Right ventricle myocardium superior (tissue), 1 donor: ENCODE measurements at places on chromosomes 2 and 18. TPM values are rescaled to one million over a fixed set of nuclear protein-coding genes. Genes with fewer than 3 reads are reported as not detected.

The CLIP4 gene
- total RNA-seq: 25.6 TPM

The GRP gene
- not detected for total RNA-seq

The CFAP65 gene
- not detected for total RNA-seq

The FAM136A gene
- total RNA-seq: 23.3 TPM

The PLGLB2 gene
- 1.4 TPM for total RNA-seq

The FRZB gene
- total RNA-seq: 1.4 TPM

The CHRNG gene
- not detected for total RNA-seq

DNA sequence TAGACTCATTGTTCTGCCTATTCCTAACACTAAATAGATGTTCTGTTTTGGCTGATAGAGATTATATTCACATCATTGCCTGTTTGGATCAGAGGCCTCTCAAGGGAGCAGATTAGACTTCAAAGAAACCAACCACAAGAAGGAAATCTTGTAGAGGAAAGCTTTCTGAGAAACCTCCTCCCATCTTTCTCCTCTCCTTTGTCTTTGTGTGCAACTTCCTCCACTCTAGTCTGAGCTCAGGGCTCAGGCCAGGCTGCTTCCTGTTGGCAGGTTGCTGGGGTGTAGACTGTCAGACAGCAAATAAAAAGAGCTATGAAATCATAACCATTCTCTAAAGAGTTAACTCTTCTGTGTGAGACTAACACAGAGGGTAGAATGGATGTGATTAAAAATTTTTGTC, 113.0 kb downstream of the TGFA start:
- DNase-seq: no peak

- DNase-seq: no peak
Observed at GRCh38 chr18:26532367-26533340, 15.7 kb downstream of the KCTD1 start.

DNA sequence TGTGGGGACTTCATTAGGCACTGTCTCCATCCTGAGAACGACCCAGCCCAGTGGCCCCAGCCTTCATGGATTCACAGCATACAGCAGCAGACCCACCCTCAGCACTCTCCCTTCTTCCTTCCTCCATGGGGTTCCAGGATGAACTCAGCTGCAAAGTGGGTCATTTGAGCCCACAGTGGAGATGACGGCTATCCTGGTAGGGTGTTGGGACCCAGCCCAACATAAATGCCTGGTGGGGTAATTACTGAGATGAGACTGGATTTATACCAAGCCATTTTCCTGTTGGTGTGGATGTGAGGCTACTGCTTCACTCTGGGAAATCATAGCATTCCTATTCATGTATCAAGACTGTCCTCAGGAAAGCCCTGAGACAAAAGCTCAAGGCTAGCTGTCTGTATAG, 536.7 kb upstream of the TNP1 start:
- DNase-seq: no peak

GRCh38 chr2:191152482-191153240, 1.9 kb upstream of the STAT4 start:
- no peak for DNase-seq

- no peak for DNase-seq
Observed at GRCh38 chr2:73830871-73831401, 2.2 kb downstream of the STAMBP start.

DNA sequence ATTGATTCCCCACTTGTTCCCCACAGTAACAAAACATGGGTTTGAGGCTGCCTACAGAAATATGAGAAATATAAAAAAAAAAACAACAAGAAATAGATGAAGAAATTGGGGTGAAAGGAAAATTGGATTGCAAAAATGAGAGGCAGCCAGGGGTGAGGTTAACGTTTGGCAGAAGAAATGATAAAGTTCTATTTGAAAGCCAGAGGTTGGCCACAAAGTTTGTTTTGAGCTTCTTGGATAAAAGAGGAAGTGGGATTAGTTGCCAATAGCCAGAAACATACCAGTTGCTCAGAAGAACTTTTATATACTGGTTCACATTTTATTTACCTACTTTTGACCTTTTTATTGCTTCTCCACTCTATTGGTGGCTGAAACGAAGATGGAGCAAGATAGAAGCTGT, 67.5 kb downstream of the FASTKD2 start:
- no peak for DNase-seq

DNA sequence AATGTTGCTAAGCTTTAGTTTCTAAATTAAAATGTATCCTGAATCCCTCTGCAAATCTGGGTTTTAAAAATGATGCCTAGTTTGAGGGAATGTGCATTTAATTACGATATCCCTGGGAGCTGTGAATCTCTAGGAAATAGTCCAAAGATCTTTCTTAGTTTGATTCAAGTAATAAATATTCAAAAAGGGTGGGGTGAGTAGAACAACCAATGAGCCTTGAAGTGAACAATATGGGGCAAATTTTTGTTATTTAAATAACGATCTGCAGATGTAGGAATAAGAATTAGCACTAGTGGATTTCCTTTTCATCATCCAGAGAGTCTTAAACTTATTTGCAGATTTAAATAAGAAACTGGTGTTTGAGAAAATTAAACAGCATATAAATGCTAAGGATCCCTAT, 106.3 kb downstream of the ACVR1 start:
- no peak for DNase-seq

- DNase-seq: no peak
Observed at GRCh38 chr2:239028253-239028619, 180.4 kb downstream of the TWIST2 start.

- no peak for DNase-seq
Observed at GRCh38 chr2:30287857-30288513, 56.7 kb downstream of the LBH start.

DNA sequence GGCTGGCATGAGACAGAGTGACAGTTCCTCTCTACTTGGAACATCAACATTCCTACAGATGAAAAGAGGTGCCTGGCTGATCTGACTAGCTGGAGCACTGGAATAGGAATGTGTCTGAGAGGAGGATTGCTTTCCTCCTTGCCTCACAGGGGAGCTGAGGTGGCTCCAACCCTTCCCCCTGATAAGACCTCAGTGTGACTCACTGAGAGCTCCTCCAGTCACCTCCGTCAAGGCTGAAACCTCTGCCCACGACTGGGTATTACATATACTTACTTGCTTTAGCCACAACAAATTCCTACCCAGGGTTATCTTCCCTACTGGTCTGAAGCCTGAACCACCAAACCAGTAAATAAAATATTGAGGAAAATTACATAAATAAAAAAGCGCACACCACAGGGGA, 342.7 kb upstream of the REG3G start:
- DNase-seq: no peak

DNA sequence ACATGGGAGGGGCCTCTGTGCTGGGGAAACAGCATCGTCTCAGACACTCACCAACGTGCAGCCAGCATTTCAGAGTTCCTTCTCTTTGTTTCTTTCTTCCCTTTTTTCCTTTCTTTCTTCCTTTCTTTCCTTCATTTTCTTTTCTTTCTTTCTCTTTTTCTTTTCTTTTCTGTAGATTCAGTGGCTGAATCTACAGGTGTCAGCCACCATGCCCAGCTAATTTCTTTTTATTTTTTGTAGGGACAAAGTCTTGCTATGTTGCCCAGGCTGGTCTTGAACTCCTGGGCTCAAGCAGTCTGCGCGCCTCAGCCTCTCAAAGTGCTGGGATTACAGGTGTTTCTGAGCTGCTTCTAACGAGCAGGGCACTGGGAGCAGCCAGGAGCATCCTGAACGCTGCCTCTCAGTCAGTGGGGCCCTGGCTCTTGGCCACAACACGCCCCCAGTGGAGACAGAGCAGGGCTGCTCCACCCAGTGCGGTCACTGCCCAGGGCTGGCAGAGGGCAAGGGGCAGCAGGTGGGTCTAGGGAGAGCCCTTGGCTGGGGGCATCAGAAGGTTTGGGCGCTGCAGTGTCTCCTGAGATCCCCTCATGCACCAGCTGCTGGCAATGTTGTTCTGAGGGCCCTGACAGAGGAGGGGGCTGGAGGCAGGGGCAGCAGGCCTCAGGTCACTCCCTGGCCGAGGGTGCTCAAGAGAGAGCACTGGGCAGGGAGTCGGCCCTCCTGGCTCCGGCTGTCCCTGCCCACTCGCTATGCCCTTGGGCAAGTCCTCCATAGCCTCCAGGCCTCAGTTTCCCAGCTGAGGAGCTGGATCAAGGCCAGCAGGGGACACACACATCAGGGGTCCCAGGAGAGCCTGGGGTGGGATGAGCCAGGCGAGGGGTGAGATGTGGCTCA, 4.7 kb upstream of the KLHL30 start:
- peak; percentile 32 for DNase-seq

DNA sequence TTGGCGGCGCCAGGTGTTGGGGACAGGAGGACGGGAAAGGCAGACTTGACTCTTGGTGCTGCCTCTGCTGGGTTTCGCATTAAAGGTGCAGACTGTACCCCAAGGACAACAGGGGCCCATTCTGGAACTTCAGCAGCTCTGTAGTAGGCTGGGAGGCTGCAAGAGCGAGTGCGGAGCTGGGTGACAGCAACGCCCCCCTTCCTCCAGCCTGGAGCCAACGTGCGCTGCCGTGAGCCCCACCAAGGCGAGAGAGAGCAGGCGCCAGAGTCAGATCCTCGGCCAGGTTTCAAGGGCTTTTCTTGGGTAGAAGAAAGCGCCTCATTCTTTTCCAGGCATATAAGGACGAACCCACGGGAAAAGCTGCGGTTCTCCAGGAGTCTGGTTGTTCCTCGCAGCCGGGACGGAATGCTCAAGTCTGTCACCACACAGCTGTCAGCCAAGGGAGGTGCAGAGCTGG, 1.9 kb downstream of the DOK6 start:
- no peak for DNase-seq

- DNase-seq: no peak
Observed at GRCh38 chr18:12930376-12930775, 17.4 kb upstream of the SEH1L start.

DNA sequence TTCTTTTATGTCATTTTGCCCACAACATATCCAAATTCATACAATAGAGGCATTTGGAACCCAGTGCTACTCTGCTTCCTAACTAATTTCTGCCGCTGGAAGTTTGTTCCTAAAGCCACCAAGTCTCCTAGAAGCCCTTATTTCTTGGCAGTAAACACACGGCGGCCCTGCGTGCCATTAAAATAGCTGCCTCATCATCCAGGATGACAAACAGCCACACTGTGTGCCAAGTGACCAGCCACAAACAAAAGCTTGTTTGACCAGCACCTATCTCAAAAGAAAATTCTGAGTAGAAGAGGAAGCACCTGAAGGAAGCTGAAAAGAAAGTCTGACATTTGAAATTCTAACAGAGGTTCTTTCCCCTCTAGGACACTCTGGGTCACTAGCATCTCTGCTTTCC, 64.2 kb downstream of the BCL11A start:
- peak; percentile 76 for DNase-seq

DNA sequence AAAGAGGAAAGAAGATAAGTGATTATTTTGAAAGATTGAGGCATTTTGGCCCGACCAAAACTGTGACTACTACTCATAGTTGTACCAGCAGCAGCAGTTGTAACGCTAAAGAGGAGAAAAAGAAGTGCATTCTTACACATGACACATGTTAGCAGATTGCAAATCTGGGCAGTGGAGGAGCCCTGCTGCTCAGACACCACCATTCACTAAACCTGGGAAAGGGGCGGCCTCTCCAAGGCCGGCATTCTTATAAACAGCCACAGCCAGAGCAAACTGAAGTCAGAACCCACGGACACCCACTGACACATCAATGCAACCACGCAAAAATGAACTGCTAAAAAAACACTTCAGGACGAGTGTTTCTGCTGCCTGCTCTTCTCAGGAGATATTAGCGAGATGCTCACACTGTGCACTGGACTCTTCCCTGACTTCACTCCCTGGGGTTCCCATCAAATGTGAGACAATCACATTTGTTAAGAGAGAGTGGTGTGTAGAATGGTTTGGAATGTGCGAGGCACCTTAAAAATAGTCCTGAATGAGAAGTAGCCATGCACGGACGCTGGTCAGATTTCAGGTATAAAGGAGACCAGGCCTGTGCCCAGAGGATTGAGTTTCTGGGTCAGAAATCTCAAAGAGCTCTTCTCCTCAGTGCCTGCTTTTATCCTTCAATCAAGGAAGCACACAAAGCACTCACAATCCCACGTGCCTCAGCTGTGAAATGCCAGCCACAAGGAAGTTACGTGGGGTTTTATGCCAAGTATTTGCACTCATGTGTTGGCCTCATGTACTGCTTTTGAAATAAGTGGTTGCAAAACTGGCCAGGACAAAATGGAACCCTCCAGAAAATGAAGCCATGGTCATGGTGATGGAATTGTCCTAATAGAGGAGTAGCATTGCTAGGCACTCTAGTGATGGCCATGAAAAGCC, 83.4 kb downstream of the MTCL1 start:
- DNase-seq: no peak

- no peak for DNase-seq
Observed at GRCh38 chr2:20391951-20392699, 41.5 kb upstream of the PUM2 start.

DNA sequence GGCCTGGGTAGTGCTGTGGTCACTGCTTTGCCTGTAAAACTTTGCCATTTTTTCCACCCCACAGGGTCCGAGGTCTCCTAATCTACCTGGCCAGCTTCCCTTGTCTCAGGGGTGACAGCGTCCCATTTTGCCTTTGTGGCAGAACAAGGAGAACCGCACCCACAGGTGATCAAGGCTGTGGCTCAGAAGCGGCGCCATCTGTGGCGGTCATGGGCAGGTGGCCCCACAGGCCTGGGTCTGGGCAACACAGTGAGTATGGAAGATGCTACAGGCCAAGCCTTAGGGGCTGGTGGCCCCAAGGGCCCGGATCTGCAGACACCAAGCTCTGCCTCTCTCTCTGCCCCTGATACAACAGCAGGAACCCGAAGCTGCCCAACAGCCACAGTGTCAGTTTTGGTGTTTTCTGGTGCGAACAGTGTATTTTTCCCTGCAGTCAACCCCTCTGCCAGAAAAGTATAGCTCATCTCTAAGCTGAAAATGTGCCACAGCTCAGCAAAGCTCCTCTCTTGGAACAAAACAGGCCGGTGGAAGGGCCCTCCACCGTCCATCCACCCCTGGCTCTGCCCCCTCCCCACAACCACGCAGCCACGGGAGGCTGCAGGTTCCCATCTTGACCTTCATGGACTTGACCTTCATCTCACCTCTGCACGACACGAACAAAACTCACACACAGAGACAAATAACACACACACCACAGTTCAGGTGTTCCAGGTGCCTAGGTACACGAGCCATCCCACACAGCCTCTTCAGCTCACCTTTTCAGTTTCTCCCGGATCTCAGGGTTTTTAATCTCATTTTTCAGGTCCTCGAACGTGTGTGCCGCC, 96.7 kb downstream of the PXDN start:
- no peak for DNase-seq

- DNase-seq: peak; percentile 61
Observed at GRCh38 chr18:13813271-13813849, 10.6 kb upstream of the MC5R start.

DNA sequence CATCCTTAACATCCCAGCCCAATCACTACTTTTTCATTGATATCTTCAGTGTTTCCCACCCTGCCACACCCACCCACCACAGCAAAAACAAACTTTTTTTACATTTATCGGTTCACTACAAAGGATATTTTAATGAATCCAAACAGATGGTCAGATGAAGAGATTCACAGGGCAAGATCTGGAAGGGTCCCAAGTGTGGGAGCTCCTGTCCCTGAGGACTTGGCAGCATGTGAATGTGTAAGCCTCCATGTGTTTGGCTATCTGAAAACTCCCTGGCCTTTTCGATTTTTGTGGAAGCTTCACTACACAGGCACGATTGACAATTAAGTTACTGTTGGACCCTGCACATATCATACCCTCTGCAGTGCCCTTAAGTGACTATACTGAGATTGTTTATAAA, 48.1 kb upstream of the CRIM1 start:
- no peak for DNase-seq

GRCh38 chr2:20211860-20212458, 13.0 kb downstream of the SDC1 start:
- DNase-seq: no peak

- no peak for DNase-seq
Observed at GRCh38 chr2:179856205-179856604, 5.2 kb downstream of the ZNF385B start.

- no peak for DNase-seq
Observed at GRCh38 chr2:64675860-64676259, 22.1 kb upstream of the SERTAD2 start.
